ENCODE measurements at places on chromosomes 6 and 20. TPM values are rescaled to one million over a fixed set of nuclear protein-coding genes. Genes with fewer than 3 reads are reported as not detected.

SALL4 gene
- total RNA-seq: 0.64 TPM

SMOC2 gene
- 1.1 TPM for total RNA-seq

SLC23A2 gene
- total RNA-seq: 8.5 TPM

ARG1 gene
- not detected for total RNA-seq

LRRC1 gene
- 27.9 TPM for total RNA-seq

DEFB124 gene
- not detected for total RNA-seq

SLC4A11 gene
- total RNA-seq: 3.1 TPM

HS3ST5 gene
- total RNA-seq: not detected

HLA-F gene
- 13.4 TPM for total RNA-seq

BFSP1 gene
- total RNA-seq: 6.0 TPM

RSPO3 gene
- not detected for total RNA-seq

TRIM10 gene
- total RNA-seq: not detected

COL9A3 gene
- total RNA-seq: not detected

NKAIN4 gene
- 1.2 TPM for total RNA-seq

DLK2 gene
- 5.3 TPM for total RNA-seq

MCHR2 gene
- not detected for total RNA-seq

All from tracheal epithelial cell (primary cell).